ENCODE measurements at places on chromosomes 7 and 10.

GRCh38 chr7:105797652-105798051, 78.7 kb downstream of the ATXN7L1 start:
- DNase-seq = peak; percentile 80

DNA sequence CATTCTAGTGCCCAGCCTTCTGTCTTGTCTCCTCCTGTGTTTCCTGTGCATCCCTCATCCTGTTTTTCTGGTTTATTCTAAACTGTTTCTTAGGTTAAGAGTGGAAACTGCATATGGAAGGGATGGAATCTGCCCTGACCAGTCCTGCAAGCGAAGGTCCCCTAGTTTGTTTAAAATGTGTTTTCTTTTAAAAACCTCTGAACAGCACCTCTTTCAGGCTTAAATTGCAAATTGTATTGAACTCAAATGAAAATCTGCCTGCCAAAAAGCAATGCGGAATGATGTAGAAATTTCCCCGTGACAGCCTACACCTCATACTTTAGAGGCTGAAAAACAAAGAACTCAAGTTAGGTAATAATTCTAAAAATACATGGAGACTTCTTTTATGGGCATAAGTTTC, 222.8 kb upstream of the IMMP2L start:
- peak; percentile 8 for DNase-seq

GRCh38 chr7:11491811-11492210, 340.2 kb downstream of the THSD7A start:
- peak; percentile 90 for DNase-seq

DNA sequence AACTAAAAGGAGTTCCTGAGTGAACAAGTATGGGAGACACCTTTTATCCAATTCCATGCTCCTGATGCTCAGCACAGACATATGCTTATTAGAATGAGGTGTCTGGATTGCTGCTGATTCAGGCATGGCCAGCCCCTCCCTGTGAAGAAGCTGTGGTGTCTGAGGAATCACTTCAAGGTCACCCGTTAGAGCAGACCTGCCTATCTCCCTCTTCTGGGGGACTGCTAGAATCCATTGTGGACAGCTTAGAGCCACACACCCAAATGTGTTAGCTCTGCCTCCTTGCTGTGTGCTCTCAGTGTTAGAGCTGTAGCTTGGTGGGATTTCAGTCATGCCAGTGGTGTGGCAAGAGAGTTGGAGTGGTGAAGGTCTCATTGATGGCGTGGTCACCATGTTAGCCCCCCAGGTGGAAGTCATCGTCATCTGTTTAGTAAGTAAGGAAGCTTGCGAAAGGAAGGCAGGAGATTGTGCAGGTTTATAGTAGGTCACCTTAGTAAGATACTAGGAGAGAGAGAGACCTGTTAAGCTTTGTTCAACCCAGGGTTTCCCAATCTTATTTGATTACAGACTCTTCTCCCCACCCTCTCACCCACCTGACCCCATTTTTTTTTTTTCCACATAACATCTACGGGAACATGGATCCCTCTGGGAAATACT, 12.8 kb downstream of the PRXL2A start:
- no peak for DNase-seq

- DNase-seq = no peak
Observed at GRCh38 chr10:71124921-71125748, 87.2 kb upstream of the UNC5B start.

DNA sequence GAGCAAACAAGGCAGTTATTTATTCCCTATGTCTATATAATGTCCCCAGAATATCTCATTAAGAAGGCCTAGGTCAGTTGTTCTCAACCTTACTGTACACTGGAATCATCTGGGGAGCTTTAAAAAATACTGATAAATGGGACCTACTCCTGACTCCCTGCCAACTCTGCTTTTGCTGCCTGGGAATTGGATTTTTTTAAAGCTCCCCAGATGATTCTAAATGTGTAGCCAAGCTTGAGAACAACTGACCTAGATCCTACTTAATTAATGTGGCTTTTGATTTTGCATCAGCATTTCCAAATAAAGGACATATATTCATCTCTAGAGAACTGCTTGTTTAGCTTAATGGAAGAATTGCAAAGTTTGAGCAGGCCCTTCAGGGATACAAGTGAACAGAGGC, 91.7 kb upstream of the HPS1 start:
- no peak for DNase-seq

- no peak for DNase-seq
Observed at GRCh38 chr7:120353171-120353570, 80.2 kb downstream of the KCND2 start.

DNA sequence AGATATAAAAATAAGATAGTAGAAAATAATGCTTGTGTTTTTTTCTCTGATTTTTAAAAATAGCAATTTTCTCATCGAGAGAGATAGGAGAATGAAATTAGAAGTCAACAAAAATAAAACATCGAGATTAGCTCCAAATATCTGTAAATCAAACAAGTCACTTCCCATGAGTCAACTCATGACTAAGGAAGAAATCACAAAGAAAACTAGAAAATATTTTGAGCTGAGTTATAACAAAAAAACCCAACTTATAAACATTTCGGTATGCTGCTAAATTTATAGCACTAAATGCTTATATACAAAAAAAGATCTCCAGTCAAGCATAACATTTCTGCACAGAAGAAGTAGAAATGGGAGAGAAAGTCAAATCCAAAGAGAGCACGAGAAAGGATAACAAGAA, 140.1 kb downstream of the ITGA8 start:
- DNase-seq = no peak

- DNase-seq = no peak
Observed at GRCh38 chr7:47416492-47417480, 165.1 kb downstream of the TNS3 start.

DNA sequence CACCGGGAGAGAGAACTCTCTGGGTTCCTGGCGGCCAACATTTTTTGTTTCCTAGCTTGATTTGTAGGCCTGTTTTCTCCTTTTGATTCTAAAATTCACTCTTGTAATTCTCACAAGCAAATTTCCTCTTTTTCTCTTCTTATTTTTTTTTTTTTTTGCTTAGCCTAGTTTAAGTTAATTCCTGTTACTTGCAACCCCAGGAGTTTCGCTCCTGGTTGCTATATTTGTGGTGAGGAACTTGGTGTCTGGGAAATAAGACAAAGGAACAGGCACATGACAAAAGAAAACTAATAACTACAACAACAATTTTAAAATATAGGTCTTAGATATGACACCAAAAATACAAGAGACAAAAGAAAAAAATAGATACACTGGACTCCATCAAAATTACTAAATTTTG, 6.7 kb downstream of the AOAH start:
- no peak for DNase-seq

DNA sequence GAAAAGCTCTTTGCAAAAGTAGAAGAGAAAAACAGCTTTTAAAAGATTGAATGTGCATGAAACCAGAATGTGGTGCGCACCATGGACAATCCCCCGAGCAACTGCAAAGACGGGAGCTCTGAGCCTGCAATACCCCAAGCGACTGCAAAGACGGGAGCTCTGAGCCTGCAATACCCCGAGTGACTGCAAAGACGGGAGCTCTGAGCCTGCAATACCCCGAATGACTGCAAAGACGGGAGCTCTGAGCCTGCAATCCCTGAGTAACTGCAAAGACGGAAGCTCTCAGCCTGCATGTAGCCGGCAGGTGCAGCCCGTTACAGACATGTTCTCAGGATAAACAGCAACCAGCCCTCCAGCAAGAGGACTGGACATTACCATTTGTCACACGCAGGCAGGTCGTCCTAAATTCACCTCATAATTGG, 6.2 kb downstream of the ZNF775 start:
- no peak for DNase-seq

- no peak for DNase-seq
Observed at GRCh38 chr10:60937022-60937421, 7.0 kb downstream of the RHOBTB1 start.

DNA sequence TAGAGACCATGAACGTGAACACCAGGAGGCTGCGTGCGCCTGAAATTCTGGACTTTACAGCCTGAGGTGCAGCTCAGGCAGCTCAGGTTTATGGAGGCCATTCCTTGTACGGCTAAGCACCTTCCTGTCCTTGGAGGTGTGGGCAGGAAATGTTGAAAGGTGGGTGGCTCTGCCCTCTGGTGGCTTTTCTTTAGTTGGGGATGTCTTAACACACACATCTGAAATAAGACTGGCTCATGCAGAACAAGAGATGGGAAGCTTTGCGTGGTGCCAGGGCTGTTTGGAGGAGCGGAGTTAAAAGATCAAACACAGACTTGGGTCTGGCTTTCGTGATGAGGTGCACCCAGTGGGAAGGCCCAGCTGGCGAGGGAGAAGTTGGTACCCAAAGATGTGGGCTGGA, 64.1 kb downstream of the DOCK1 start:
- peak; percentile 83 for DNase-seq

- no peak for DNase-seq
Observed at GRCh38 chr7:128152721-128153120, 88.4 kb upstream of the LEP start.

- DNase-seq = no peak
Observed at GRCh38 chr10:48511875-48512231, 93.0 kb downstream of the ARHGAP22 start.

DNA sequence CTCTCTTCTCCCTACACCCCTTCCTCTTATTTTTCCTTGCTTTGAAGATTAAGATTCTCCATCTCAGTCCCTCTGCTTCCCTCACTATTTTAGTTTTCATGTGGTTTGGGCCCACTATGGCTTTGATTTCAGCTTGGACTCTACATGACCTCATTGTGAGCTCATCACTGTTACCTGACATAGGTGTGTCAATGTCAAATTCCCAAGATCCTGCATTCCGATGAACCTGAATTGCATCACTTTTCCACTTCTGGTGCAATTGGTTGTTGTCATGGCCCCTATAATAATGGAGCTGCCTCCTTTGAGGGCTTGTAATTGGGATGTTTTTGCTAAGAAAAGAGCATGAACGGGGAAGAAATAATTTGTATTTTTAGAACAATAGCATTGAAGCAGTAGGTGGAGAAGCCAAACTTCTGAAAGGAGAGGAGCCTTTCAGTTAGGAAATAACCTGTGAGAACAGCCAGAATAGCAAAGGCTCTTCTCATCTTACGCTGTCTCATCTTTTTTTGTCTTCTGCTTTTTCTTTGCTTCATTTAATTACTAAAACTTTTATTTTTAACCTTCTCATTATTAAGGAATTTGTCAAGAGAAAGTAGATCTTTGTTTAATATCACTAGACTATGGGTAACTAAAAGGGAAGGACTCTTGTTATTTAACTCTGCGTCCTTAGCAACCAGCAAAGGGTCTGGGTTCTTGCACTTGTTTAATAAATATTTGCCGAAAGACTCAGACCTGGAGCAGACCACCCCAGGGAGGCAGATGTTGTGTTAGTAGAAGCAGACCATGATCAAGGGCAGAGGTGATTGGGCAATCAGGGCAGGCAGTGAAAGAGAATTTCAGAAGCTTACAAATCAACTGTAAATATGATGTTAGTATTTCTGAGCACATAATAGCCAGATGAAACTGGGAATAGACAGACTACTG, 95.4 kb downstream of the TES start:
- peak; percentile 89 for DNase-seq

DNA sequence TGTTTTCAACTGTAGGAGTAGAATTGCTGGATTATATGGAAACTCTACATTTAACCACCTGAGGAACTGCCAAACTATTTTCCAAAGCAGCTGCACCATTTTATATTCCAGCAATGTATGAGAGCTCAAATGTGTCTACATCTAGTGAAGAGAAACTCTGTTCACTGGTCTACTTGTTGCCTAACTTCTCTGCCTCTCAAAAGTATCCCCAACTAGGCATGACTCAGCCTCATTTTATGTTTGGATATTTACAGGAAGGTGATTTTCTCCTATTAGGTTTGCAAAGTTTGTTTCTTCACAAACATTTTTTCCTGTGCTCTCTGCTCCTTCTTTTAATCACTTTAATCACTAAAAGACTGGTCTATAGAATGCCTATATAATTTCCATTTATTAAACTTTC, 37.1 kb upstream of the SRI start:
- no peak for DNase-seq

DNA sequence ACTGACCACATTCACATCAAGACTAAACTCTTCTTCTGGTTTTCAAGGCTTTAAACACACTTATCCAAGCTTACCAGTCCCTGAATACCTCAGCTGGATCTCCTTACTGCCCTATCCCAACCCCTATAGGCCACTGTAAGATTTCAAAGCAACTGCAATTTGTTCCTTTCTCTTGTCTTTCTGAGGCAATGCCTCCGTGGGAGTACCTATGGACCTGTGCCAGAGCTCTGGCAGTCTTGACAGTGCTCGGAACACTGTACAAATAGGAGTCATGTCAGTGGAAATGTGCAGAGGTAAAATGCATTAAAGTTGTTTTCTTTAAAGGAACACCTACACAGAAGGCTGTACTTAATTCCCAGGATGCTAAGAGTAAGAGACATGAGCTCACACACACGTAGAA, 124.7 kb downstream of the CNOT4 start:
- no peak for DNase-seq

GRCh38 chr10:70675496-70676161, 3.3 kb downstream of the ADAMTS14 start:
- DNase-seq = no peak

DNA sequence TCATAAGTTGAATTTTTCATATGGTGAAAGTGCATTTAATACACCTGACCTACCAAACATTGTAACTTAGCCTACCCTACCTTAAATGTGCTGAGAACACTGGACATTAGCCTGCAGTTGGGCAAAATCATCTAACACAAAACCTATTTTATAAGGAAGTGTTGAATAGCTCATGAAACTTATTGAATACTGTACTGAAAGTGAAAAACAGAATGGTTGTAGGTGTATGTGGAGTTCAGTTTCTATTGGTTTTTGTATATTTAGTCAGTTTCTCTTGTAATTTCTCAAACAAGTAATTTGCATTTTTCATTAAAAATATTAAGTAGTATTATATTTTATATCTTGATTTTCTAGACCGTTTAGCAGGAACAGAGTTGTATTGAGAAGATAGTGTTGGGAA, 15.3 kb downstream of the CCDC7 start:
- no peak for DNase-seq

DNA sequence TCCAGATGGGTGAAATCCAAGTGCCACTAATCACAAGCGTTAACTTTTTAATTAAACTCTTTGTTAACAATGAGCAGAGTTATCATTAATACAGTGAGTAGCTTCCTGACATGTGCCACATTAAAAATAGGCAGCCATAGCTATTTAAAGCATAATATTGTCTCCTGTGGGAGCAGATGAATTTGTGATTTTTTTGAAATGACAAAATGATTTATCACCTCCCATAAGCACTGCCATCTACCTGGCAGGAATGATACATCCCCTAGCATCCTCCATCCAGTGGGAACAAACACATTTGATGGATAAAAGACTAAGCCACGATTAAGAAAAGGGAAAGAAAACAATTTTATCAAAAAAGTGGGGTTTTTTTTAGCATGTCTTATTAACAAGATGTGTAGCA, 162.3 kb upstream of the PLXDC2 start:
- DNase-seq = no peak

GRCh38 chr7:78363866-78364265, 565.3 kb downstream of the PHTF2 start:
- no peak for DNase-seq

- no peak for DNase-seq
Observed at GRCh38 chr7:85521108-85521694, 334.3 kb upstream of the SEMA3D start.
